Breast epithelium (tissue), 4 donors: ENCODE measurements at places on chromosomes 2 and 18. TPM values are rescaled to one million over a fixed set of nuclear protein-coding genes. Genes with fewer than 3 reads are reported as not detected.
A peak's percentile ranks its signal among the peaks of the same experiment; 100 is the strongest.

GRCh38 chr2:134570676-134571075 is 148.1 kb downstream of the TMEM163 start:
- DNase-seq, result no peak

- no peak for DNase-seq
Measured at GRCh38 chr2:72004976-72005375, 142.7 kb downstream of the CYP26B1 start.

DNA sequence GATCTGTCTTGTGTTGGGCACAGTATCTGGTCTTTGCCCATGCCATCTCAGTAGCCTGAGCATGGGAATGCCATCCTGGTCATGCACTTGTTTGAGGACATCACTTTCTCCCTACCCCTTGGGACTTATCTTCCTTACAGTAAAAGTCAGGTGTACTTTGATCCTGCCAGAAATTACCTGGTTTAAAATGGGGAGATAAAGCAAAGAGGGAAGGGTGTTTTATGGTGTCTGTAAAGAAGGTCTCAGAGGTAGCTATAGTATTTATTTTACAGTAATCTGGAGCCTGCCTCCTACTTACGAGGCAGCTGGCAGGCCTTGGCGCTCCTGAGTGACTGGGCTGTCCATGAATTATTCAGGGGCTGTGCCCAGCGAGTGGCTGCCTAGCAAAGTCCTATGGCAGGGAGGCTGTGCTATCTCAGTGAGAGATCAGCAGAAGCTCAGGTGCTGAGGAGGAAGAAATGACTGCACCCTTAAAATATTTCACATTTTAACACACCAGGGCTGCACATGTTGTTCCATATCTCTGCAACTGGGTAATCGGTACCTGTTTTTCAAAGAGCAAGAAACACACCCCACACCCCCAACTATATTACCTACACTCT is 93.9 kb downstream of the SPTBN1 start:
- DNase-seq, result peak; percentile 43

DNA sequence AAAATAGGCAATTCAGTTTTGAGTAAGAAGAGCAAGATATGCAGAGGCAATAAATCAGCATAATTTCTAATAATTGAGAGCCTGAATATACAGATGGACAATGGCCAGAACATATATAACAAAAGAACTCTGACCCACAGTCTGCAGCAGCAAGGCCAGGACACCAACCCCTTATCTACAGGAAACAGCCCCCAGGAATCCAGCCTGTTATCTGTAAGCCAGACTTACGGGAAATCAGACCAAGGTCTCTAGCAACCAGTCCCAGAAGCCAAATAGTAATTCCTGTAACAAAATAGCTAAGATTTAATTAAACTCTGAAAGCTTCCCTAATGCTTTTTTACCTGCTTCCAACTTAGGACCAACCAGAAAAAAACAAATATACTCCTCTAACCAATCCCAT is 434.5 kb upstream of the GYPC start:
- no peak for DNase-seq

GRCh38 chr2:21023419-21024181 is 20.3 kb downstream of the APOB start:
- DNase-seq, result no peak

DNA sequence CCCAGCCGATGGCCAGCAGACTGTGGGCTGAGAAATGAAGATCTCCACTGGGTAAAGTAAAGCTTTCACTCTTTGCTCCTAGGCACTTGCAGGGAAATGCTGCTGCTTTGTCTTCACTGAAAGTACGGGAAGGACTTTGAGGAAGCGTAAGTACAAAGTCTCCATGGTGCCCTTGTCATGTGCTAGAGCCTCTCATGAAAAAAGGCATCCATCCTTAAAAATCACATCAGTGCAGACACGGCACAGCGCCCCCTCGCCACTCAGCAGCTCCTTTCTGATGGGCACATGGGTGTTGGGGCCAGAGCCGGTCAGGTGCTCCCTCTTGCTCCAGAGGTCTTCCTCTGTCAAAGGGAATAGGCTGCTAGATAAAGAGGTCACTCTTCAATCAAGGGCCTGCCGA is 109.0 kb upstream of the STPG4 start:
- no peak for DNase-seq

- DNase-seq, result no peak
Measured at GRCh38 chr18:76658627-76659026, 163.6 kb upstream of the ZNF516 start.

DNA sequence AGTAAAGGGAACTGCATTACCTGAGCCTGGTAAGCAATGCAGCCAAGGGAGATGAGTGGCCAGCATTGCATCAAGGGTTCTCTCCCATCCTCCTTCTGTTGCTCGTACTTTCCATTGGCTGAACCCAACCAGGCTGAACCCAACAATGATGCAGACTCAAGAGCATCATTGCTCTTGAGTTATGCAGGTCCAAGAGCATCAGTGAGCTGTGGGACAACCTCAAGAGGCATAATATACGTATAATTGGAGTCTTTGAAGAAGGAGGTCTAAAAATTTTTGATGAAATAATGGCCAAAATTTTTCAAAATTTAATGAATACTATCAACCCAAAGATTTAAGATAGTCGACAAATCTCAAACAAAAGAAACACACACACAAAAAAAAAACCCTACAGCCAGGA is 213.0 kb downstream of the RNF152 start:
- no peak for DNase-seq

- no peak for DNase-seq
Measured at GRCh38 chr18:58249712-58250111, 205.7 kb downstream of the NEDD4L start.

DNA sequence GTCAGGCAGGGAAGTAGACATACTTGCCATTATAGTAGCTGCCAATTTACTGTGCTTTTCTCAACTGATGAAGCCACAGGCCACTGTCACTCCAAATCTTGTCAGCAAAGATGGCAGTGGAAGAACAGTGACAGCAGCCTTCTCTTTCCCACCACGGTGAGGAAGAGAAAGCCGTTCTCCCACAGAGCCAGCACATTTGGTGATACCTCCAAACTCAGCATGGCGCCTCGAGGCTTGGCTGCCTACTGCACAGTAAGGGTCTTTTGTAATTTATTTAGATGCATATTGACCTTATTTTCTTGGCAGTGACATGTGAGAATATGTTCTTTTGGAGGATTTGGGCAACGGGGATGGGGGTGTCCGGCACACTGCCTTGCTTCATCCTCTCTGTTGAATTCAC is 117.2 kb upstream of the CDH20 start:
- no peak for DNase-seq

DNA sequence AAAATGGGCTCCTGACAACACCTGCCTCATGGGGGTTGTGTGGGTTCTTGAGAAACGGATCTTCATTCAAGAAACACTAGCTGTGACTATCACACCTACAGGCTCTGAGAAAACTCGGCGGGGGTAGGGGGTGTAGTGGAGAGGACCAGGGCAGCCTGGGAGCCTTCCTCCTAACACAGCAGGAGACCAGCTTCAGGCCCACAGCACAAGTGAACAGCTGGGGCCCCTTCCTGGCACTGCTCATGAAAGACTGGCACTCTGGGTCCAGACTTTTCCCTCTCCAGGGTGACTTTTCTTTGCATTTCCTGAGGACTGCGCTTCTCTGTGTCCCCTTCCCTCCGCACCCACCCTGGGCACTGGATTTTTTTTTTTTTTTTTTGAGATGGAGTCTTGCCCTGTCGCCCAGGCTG is 7.2 kb upstream of the SEMA4C start:
- DNase-seq, result no peak

DNA sequence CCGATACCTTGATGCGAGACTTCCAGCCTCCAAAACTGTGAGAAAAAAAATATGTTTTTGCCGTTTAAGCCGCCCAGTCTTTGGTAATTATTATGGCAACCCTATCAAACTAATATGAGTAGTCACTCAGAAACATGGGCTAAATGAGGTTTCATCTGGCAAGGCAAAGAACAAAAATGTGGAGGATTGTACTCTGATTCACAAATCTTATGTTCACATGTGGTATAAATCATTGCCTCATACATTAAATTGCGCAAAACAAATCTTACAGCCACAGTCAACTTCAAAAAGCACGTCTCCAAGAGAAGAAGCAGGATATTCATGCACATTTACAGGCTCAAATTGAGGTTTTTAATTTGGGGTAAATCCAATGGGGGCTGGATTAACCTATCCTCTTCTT is 1435.4 kb upstream of the LRRTM1 start:
- no peak for DNase-seq

GRCh38 chr2:216139884-216140283 is 30.7 kb downstream of the XRCC5 start:
- no peak for DNase-seq

- DNase-seq, result no peak
Measured at GRCh38 chr18:75075429-75075841, 133.5 kb downstream of the PTGR3 start.

- no peak for DNase-seq
Measured at GRCh38 chr2:84732897-84733778, 147.7 kb downstream of the TRABD2A start.

The CAPN13 gene
- 33.8 TPM for total RNA-seq

The IL36RN gene
- not detected for total RNA-seq

The CCT7 gene
- total RNA-seq, result 180 TPM
